ENCODE measurements at places on chromosomes 3 and 15.

- DNase-seq, result no peak
Measured at GRCh38 chr3:117572786-117573185, 863.2 kb downstream of the TUSC7 start.

DNA sequence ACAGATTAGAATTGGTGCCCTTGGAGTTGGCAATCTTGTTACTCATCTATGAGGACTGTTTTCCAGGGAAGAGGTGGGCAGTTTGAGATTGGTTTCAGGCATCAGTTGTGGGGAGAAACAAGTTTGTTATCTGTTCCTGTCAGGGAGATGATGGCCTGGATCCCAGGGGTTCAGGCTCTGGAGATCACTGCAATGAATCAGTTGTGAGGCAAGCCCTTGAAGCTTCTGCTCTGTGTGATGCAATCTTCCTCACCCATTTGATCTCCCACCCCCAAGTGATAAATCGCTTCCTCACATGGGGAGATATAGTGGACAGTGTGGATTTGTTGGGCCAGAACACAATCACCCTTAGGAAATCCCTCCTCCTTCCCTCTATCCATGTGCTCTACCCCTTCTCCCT lies 276.6 kb upstream of the LRTM1 start:
- no peak for DNase-seq

GRCh38 chr15:40342416-40343320 lies 1.9 kb upstream of the CCDC9B start:
- peak; percentile 62 for DNase-seq

- peak; percentile 26 for DNase-seq
Measured at GRCh38 chr15:87387766-87388165, 868.8 kb downstream of the NTRK3 start.

- DNase-seq, result no peak
Measured at GRCh38 chr15:93825682-93826081, 405.7 kb upstream of the MCTP2 start.

DNA sequence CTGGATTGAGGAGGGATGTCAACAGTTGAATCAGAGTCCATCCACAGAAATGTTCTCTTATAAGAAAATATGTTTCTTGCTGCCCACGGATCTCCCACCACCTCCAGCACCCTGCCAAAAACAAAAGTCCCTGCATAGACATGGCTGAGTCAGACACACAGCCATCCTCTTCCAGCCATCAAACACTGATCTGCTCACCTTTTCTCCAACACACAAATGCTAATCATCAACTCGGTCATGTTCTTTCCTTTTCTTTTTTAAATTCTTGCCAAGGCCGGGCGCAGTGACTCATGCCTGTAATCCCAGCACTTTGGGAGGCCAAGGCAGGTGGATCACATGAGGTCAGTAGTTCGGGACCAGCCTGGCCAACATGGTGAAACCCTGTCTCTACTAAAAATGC lies 110.7 kb upstream of the IL12A start:
- no peak for DNase-seq

GRCh38 chr15:34853001-34853758 lies 57.8 kb upstream of the ACTC1 start:
- DNase-seq, result no peak

DNA sequence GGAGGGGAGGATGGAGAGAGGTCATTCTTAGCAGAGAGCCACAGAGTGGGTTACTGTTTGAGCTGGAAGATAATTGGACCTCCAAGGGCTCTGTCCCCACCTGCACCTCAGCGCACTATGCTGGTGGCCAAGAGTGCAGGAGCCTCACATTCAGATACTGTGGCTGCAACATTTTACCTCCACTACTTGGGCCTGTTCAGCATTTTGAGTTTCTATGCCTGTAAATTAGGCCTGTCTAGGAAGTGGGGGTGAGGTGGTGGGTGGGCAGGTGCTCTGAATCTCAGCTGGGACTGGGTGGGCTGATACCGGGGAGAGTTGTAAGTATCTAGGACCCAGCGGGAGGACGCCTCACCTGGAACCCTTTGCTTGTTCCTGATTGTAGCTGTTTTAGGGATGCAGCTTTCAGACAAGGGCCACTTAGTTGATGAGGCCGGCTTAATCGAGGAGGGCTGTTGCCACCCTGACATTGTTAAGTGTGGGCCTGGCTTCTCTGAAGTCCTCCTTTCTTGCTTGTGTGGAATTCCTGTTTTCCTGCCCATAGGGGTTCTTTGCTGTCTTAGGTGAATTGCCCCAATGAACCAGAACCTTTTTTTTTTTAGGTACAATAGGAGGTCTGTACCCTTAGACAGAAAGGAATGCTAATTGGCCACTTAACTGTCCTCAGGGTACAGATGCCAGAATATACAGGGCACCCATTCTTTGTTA lies 83.8 kb downstream of the SMAD3 start:
- no peak for DNase-seq

DNA sequence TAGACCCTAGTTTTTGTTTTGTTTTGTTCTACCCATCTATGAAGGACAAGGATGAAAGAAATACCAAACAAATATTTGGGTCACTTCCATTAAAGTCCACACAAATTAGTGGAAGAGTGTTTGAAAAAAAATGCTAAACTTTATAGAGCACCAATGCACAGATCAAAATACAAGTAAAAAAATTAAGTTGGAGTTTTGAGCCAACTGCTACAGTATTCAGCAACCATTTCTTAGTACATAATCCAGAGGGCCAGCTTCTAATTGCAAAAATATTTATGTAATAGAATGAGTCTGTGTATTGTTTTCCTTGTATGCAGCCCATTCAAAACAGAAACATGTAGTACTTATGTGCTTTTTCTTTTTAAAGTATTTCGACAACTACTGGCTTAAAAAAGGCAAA lies 121.1 kb downstream of the CBLB start:
- no peak for DNase-seq

DNA sequence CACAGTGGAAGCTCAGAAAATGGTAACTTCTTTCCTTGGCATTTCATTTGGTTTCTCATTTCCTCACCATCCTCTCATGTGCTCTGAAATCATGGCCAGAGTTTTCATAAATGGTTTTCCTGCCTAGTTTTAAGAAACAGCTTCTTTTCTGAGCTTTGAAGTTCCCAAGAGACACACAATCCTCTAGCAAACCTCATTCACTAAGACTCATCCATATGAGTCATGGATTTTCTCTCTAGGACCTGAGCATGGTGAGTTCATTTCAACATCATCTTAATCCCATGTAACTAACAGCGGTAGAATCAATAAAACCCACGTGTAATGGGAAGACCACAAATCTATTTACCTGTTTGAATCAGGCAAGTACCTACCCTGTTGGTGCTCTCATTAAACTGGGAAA lies 274.5 kb upstream of the LRTM1 start:
- no peak for DNase-seq

- no peak for DNase-seq
Measured at GRCh38 chr15:68192117-68192516, 13.0 kb downstream of the CALML4 start.

DNA sequence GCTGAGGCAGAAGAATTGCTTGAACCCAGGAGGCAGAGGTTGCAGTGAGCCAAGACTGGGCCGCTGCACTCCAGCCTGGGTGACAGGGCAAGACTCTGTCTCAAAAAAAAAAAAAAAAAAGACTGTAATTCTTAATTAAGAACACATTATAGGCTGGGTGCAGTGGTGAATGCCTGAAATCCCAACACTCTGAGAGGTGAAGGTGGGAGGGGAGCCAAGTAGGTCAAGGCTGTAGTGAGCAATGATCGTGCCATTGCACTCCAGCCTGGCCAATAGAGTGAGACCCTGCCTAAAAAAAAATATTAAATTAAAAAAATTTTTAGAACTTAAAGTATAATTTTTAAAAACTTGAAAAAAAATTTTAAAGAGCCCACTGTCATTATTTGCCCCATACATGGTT lies 13.4 kb upstream of the ARPIN start:
- DNase-seq, result no peak

DNA sequence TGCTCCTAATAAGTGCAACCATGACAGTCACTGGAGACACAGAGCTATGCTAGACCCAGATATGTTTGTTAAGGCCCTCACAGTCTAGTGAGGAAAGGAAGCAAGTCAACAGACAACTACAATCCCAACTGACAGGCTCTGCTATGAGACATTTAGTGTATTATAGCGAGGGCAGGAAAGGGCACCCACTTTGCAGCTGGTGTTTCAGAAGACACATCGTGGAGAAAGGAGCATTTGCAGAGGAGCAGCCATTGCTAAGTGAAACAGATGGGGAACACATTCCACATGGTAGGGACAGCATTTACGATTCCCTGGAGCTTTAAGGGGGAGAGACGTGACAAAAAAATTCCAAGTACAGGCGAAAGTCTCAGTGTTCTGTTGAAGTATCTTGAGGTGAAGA lies 685.6 kb downstream of the AGBL1 start:
- no peak for DNase-seq
